ENCODE measurements at places on chromosomes 2 and 18. TPM values are rescaled to one million over a fixed set of nuclear protein-coding genes. Genes with fewer than 3 reads are reported as not detected.

DNA sequence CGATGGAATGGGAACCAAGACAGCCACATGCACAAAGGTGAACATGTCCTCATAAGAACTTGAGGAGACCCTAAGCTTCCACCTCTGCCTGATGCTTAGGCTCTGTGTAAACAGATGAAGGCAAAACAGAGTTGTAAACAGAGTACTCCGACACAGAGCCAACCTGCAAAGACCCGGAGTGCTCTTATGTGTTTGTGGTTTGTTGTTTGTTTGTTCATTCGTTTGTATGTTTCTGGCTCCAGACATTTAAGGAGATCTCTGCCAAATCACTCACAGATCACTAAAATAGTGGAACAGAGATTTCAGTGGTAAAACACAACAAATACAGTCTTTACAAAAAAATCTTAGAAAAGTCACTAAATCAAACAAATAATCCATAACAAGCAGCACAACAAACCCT lies 294.9 kb downstream of the EIPR1 start:
- no peak for DNase-seq

GRCh38 chr2:106160786-106161261 lies 33.3 kb downstream of the UXS1 start:
- DNase-seq: no peak

LHCGR gene
- 4.6 TPM for total RNA-seq

PPP1R7 gene
- 87.2 TPM for total RNA-seq

DNA sequence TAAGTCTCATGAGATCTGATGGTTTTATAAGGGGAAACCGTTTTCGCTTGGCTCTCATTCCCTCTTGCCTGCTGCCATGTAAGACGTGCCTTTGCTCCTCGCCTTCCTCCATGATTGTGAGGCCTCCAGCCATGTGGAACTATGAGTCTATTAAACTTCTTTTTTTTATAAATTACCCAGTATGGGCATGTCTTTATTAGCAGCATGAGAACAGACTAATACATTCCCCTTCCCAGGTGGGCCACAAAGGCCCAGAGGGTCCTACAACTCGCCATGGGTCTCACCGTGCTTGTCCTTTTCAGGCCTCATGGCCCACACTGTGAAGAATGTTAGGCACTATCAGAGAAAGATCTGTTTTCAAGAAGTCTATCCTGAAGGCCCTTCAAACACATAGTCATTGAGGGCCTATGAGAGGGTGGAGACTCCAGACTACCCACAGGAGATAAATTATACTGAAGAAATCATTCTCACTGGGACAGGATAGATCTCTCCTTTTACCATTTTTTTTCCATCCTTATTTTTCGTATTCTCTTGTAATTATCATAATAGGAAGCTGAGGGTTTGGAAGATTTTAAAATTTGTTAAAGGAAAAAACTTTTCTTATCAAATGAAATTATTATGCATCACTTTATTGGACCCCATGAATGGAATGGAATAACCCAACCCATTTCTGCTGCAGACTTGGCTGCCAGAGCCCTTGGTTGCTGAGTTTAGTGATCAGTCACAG lies 91.0 kb upstream of the MSH2 start:
- no peak for DNase-seq

- DNase-seq: no peak
Measured at GRCh38 chr2:11862049-11862448, 115.6 kb downstream of the LPIN1 start.

Measured in esophagus muscularis mucosa (tissue), 4 donors.